ENCODE measurements at places on chromosomes 13 and 19.

- DNase-seq, result no peak
Observed at GRCh38 chr13:55649485-55649884, 1491.2 kb upstream of the PRR20A start.

- no peak for DNase-seq
Observed at GRCh38 chr19:38674388-38675171, 27.1 kb downstream of the ACTN4 start.

DNA sequence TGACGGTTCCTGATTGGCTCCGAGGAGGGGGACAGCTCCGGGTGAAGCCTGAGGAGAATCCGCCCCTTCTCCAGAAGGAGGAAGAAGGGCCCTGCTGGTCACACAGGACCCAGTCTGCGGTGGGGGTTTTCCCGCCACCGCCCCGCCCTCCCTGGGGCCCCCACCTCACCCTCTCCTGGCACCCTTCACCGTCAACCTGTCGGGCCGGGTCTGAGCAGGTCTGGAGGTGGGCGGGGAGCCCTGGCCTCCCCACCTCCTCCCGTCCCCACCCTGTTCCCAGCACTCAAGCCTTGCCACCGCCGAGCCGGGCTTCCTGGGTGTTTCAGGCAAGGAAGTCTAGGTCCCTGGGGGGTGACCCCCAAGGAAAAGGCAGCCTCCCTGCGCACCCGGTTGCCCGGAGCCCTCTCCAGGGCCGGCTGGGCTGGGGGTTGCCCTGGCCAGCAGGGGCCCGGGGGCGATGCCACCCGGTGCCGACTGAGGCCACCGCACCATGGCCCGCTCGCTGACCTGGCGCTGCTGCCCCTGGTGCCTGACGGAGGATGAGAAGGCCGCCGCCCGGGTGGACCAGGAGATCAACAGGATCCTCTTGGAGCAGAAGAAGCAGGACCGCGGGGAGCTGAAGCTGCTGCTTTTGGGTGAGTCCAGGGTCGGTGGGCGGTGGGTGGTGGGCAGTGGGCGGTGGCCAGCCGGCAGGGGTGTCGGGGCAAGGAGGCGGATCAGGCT is at the start of gene GNA15:
TSS of gene GNA15 (plus strand) at position 73 of the 723 bp plus-strand sequence. CDS start at position 491, 418 bp downstream.
- no peak for DNase-seq

- DNase-seq, result no peak
Observed at GRCh38 chr13:91139232-91139631, 208.3 kb upstream of the MIR17HG start.

DNA sequence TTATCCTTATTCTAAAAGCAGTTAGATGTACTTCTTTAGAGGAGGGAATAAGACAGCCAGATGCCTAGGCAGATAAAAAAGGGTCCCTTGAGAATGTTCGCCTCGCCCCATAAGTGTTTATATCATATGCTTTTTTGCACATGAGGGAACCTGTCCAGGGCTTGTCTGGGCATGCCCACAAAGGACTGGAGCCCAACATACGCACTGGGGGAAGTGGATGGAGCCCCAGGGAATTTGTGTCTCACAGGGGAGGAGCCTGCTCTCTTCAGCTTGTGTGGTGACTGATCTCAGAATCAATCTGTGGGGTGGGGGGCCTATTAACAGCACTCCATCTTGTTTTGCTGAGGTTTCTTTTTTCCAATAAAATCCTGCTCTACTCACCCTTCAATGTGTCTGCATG is 22.6 kb downstream of the MED4 start:
- DNase-seq, result no peak

DNA sequence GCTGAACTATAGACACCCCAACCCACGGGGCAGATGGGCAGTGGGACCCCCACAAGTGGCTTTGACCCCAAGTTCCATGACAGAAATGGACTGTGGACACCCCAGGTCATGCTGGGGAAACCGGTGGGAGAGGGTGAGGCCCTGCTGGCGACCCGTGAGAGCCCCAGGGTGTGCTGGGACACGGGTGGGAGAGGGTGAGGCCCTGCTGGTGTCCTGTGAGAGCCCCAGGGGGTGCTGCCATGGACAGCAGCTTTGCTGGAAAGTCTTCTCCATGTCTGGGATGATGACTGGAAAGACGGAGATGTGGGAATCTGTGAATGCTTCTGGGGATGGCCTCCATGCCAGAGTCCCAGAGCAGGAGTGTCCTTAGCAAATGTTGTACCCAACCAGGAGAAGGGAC is 148.4 kb downstream of the URI1 start:
- DNase-seq, result no peak

GRCh38 chr13:46866150-46866549 is 30.7 kb downstream of the HTR2A start:
- DNase-seq, result no peak

- DNase-seq, result no peak
Observed at GRCh38 chr19:52662631-52663030, 24.5 kb upstream of the ZNF83 start.

- no peak for DNase-seq
Observed at GRCh38 chr13:50991579-50992521, 82.3 kb downstream of the RNASEH2B start.

GRCh38 chr13:103184413-103184812 is 118.2 kb upstream of the SLC10A2 start:
- DNase-seq, result no peak

DNA sequence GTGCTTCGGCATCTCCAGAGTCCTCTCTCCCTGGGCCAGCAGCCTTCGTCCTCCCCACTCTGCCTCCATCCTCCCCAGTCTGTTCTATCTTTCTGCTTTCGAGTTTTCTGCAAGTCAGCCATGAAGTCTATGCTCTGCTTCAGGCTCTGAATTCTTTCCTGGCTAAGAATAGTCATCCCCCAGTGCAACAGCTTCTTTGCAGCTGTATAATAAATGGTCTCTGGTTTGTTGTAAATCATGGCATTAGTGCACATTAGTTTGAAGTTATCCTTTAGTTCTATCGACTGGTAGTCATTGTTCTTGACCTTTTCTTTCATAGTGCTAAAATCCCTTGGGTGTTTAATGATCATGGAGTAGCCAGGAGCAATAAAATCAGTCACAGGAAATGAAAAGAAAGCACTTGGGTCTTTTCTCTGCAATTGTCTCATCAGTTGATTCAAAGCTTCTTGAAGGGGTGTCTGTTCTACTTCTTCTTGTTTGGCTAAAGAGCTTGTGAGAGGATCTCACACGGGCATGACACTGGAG is 46.2 kb upstream of the SOX21 start:
- DNase-seq, result no peak

GRCh38 chr19:46298479-46299003 is 1.7 kb downstream of the HIF3A start:
- DNase-seq, result no peak

DNA sequence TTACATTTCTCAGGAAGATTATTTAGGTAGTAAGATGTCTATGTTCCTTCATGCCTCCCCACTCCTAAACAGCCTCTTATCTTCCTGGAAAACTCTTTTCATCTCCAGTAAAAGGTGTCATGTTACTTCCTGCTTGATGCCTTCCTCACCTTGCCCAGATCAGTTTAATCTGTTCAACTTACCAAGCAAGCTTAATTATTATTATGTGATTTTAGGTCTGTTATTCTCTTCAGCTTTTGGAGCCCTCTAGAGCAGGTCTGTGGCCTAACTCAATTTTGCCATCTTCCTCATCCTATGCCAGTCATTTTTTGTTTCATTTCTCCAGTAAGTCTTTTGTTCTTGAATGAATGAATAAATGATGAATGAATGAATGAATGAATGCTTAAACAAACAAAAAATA is 528.4 kb downstream of the DCT start:
- DNase-seq, result no peak

- no peak for DNase-seq
Observed at GRCh38 chr19:58569943-58570670, 3.0 kb downstream of the MZF1 start.

All from stimulated activated CD8-positive, alpha-beta memory T cell treated with anti-CD3 and anti-CD28 coated beads, Interleukin-15, amount 100 ng/mL, for 1 hour (primary cell).